ENCODE measurements at places on chromosomes 1 and 21. TPM values are rescaled to one million over a fixed set of nuclear protein-coding genes. Genes with fewer than 3 reads are reported as not detected.

Gene HIVEP3
- 5.2 TPM for total RNA-seq

Gene SLC2A5
- total RNA-seq, result 5.8 TPM

Gene KCNA3
- total RNA-seq, result 2.4 TPM

Gene GFI1
- total RNA-seq, result 1.1 TPM

Gene ELAPOR1
- total RNA-seq, result 1.5 TPM

Gene TSTD1
- total RNA-seq, result 12.5 TPM

Data from aorta (tissue), 5 donors.